ENCODE measurements at places on chromosomes 3 and 15.

- no peak for DNase-seq
Measured at GRCh38 chr3:75237053-75237452, 427.1 kb upstream of the FRG2C start.

DNA sequence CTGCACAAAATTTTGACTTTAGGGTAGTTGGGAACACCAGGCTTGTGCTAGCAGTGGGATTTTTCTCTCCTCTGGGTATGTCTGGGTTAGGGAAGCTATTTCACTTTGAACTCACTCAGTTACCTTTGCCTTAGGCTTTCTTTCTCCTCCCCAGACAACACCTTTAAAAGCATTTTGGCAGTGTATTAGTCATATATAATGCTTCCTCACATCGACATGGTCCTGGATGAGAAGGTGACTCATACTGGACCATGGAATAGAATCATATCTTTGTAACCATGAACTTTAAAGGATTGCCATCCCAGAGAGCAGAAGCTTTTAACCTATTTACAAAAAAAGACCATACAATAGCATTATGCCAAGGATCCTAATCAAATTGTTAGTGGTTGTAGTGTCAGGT is 2.7 kb downstream of the RYR3 start:
- DNase-seq = no peak

GRCh38 chr3:46422617-46423016 is 15.6 kb downstream of the CCRL2 start:
- no peak for DNase-seq

GRCh38 chr15:68344600-68344999 is 67.1 kb downstream of the FEM1B start:
- DNase-seq = no peak

DNA sequence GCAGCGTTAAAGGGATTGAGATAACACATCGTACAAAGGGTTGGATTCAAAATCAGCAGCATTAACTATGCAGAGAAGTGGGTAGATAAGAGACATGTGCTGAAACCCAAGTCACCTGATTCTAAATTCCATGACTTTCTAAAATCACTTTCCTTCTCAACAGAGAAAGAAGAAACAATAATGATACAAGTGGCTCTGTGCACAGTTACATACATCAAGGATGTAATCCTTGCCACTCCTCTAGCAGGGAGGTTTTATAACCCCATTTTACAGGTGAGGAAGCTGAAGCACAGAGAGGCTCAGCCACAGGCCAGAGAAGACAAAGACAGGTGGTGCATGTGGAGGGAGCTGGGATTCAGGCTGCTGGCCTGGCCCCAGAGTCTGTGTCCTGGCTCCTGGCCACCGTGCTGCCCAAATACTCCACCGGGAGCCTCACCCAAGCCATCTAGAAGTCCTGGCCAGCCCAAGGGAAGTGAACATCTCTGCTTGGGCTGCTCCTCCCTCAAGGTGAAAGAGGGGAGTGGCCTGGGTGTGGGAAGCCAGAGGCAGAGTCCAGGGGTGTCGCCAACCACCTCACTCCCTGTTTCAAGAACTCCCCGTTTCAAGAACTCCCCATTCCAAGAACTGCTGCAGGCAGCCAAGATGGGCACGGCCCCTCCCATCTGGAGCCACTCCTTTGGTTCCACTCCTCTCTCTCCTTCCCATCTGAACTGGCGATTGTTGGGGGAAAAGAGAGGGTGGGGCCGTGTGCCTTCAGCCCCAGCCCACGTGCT is 147.1 kb downstream of the NUP210 start:
- no peak for DNase-seq

DNA sequence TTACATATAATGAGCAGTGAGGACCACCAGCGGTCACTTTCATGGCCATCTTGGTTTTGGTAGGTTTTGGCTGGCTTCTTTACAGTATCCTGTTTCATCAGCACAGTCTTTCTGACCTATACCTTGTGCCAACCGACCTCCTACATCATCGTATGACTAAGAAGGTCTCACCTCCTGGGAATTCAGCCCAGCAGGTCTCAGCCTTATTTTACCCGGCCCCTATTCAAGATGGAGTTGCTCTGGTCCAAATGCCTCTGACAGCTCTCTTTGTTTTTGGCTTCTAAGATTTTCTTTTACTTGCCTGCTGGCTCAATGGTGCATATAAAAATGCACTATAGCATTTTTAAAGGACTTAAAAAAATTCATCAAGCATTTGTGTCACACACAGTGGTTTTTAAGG is 3.2 kb upstream of the MME start:
- no peak for DNase-seq

DNA sequence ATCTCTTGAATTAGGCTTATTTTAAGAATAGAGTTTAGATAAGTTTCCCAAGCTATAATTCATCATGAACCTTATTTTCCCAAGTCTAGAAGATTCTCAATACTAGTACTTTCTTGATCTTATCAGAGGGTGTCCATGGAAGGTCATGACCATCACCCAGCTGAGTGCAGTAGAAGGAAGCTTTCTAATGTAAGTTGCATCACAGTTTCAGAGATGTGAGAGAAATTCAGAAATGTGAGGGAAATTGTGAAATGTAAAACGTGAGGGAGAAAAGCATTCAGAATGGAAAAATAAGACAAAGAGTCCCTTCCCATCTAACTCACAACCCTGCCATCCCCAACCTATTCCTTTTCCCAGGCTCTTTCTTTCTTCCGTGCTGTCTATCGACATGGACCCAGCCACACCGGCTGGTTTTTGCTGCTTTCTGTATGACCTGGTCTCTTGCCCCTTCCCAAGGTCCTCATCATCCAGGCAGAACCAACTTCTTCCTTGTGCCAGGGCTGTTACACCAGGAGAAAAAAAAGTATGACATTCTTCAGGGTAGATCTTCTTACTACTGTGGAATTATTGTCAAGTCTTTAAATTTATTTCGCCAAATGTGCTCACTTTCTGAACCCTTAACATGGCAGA is 6.7 kb downstream of the CAPN3 start:
- no peak for DNase-seq

GRCh38 chr15:58264053-58264971 is 126.1 kb downstream of the AQP9 start:
- DNase-seq = no peak

DNA sequence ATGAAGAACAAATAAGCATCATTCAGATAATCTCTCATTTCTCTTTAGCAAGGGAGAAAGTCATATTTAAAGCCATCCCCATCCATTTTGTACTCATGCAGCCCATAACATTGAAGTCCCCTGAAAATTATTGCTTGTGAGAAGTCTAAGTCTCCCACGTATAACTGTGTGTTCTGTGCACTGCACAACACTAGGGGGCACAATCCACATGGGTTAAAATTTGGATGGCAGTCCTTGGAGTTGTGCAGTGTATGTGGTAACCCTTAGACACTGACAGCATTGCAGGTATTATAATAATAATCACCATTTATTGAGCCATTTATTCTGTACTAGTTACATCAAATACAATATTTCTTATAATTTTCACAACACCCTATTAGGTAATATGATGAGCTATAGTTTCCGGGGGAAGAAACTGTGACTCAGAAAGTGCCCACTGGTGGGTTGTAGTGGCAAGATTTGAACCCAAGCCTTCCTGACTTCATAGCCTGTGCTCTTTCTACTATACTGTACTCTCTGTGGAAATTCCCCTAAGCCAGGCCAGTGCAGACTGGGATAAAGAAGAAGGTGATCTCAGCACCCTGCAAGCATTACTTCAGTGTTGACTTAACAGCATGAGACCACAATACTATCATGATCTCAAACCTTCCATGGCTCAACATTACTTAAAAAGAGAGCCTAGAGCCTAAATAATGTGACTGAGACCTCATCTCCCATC is 15.7 kb downstream of the KCNAB1 start:
- DNase-seq = no peak

GRCh38 chr3:160735826-160736225 is 20.2 kb upstream of the PPM1L start:
- DNase-seq = no peak

DNA sequence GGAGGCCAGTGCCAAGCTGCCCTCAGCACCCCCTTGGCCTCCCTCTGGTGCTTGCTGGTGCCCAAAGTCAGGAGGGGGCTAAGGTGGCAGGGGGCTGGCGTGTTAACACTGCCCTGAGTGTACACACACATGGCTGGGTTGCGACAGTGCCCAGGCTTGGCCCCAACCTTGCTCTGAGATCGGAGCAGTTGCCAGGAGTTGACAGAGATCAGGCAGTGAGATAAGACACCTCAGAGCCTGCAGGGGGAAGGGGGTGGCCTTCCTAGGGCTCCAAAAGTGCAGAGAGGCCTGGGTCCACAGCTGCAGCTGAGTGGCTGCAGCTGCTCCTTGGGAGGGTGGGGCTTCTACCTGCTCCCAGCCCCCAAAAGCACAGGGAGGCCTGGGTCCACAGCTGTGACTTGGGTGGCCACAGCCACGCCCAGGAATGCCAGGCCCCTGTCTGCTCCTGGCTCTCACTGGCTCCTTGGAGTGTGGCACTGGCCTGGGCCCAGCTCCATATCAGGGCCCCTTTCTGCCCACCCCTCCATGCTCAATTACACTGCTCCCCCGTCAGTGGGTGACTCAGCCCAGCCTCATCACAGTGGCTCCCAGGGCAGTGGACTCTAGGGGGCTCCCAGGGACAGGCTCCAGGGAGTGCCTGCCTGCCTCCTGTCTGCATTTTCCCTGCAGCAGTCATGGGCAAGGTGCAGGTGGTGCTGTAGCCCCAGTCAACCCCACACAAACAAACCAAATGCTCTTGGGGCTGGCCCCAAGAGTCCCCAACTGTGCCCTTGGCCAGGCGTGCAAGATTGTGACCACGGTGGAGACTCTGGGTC is 56.4 kb upstream of the C15orf39 start:
- DNase-seq = no peak

- no peak for DNase-seq
Measured at GRCh38 chr3:76570436-76571057, 469.4 kb upstream of the ROBO2 start.

DNA sequence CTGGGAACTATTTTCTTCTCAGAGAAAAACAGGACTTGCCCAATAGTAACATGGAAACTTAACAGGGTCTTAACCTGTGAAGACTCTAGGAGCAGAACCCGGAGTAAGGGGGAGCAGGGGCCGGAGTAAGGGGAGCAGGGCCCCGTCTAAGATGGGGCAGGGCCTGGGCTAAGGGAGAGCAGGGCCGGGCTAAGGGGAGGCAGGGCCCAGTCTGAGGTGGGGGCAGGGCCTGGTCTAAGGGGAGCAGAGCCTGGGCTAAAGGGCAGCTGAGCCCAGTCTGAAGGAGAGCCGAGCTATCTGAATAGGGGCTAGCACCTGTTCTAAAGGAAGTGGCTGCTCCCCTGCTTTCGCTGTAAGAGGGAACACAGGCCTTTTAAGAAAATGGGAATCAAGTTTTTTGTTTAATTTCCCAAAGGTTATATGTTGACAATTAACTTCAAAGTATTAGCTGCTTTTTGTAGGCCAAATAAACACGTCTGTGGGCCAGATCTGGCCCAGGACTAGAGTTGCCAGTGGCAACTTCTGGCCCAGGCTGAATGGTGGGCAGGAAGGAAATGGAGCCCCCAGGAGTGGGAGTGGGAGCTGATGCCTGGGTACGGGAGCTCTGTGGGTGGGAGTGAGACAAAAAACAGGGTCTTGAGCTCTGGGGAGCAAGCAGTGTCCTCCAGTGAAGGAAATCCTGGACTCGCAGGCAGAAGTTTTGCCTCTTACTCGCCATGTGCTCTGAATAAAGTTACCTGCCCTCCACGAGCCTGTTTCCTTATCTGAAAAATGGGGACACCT is 32.5 kb downstream of the CSPG4 start:
- no peak for DNase-seq
